SIG-M5 (cell line): ENCODE measurements at places on chromosomes 13 and 19.

DNA sequence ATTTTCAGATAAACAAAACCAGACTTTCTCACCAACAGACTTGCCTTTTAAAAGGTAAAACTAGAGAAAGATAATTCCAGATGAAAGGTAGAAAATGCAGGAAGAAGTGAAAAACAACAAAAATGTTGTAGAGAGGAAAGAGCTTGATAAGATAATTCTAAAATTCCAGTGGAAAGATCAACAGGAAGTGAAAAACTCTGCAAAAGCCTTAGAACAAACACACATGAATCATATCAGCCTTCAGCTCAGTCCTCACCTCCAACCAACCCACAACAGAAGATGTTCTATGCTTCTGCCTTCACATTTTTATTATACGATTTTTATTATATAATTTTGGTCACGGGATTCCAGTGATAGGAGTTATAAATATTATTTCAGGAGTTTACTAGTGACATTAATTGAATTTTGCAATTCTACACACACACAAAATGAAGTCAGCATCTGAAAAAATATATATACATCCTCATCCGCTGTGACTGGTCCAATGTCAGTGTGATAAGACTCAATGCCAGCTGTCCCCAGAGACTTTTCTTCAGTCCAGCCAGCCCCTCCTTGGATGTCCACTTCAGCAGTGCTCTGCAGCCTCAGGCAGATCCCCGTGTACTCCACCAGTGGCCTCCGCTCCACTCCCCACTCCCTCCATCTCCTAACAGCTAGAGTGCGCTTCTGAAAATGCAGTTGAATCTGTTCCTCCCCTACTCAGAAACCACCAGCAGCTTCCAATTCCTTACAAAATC, 57.9 kb downstream of the GADD45B start:
- no peak for DNase-seq

DNA sequence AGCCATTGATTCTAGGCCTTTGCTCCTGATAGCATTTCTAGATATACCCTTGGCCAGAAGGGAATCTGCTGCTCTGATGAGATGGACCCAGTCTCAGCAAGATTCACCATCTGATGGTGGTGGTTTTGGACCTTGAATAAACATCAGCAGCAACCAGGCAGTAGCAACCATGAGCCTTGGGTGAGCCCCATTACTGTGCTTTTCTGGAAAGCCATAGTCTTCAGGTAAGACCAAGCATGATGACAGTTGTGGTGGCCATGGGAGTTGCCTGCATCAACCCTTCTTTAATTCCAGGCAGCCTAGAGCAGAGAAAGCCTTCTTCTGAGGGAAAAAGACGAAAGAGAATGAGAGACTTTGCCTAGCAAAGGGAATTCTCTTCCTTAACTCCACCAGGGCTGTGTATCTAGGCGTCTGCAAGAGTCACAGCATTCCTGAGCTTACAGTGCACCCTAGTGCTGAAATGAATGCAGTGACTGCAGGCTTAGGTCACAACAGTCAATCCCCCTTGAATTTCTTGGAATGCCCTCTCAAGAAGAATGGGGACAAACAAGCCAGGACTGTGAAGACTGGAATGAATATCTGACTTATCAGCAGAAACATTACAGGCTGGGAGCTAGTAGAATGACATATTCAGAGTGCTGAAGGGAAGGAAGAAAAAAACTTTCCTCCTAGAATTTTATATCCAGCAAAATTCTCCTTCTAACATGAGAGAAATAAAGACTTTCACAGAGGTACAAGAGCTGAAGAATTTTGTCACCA, 942.4 kb upstream of the PCDH20 start:
- DNase-seq = no peak

- peak; percentile 28 for DNase-seq
Observed at GRCh38 chr13:41053384-41053826, 7.9 kb upstream of the WBP4 start.

GRCh38 chr13:33884531-33885220, 66.7 kb downstream of the RFC3 start:
- no peak for DNase-seq

- no peak for DNase-seq
Observed at GRCh38 chr19:2986951-2987524, 9.7 kb downstream of the TLE6 start.

- no peak for DNase-seq
Observed at GRCh38 chr19:55489711-55490477, 1.7 kb downstream of the SSC5D start.

DNA sequence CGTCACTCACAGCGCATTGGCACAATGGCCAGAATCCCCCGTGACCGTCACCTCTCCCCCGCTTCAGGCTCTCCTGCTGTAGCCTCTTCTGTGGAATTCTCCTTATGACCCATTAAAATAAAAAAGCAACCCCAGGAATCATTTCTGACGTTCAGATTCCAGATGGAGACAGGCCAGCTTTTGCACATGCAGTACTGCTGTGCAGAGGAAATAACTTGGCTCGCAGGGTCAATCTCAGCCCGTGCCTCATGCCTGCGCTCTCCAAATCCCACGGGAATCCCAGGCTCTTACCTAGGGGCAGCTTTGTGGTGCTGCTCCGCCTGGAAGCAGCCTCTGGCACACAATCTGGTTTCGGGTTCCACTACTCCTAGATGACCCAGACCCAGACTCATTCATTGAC, 32.7 kb upstream of the SOX1 start:
- no peak for DNase-seq

DNA sequence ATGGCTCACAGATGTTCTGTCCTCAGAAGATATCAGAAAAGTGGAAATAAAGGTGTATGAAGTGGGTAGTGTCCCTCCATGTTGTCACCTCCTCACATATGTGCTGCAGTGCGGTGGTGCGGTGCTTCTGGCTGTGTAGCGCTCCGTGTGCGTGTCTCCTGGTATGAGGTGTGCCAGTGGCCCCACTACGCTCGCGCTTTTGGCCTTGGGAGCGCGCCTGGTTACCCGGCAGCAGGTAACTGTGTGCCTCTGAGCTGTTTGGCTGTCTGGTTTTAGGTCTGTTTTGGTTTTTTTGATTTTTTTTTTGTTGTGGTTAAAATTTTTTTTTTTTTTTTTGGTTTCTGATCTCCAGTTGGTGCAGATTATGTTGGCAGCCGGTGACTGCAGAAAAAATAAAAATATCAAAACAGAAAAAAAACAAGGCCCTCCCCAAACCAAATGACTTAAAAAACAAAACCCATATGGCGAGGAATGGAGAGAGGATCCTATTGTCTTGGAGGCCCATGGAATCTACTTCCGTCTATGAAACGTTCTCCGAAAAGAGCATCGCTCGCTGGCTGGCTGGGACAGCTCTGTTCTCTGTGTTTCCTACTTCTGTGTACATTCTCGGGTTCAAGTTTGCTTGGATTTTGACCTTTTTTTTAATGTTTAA, 7.9 kb downstream of the HNRNPL start:
- DNase-seq = no peak

GRCh38 chr19:23800271-23800670, 41.6 kb upstream of the ZNF681 start:
- no peak for DNase-seq

DNA sequence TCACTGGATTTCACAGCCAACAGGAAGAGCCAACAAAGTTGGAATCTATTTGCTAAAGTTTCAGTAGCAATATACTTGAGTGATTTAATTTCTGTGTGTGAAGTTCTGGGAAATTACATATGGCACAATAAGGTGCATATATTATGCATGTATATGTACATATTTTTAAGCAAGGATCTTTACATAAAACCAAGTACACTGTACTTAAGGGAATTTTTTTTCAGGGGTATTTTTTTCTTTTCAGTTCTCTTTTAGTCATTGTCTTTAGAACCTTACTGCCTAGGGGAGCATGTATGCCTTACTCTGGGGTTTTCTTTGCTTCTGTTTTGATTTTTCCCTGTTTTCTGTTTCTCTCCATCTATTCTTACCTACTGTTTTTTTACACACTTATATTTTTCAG, 7.4 kb downstream of the RAP2A start:
- DNase-seq = no peak

DNA sequence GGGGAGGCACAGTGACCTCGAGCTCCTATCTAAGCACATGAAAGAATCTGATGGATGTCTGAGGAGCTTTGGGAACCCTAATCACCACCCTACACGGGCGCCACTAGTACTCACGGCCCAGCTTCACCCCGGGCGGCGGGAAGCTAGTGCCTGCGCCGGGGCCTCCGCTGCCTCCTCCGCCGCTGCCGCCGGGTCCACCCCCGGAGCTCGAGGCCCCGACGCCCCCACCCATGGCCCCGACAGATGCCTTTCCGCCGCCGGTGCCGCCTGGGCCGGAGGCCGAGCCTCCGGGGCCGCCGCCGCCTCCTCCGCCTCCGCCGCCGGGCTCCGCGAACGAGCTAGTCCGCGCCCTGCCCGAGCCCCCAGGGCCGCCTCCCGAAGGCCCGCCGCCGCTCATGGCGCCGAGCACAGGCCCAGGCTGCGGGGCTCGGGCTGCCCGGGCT, 312 bp downstream of the GSK3A start:
- no peak for DNase-seq

DNA sequence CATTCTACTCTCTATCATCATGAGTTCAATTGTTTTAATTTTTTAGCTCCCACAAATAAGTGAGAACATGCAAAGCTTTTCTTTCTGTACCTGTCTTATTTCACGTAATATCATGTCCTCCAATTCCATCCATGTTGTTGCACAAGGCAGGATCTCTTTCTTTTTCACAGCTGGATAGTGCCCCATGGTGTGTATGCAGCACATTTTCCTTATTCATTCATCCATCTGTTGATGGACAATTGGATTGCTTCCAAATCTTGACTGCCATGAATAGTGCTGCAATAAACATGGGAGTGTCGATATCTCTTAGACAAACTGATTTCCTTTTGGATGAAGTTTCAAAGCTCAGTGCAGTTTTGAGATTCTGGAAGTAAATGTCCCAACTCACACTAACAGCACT, 326.9 kb downstream of the FGF9 start:
- DNase-seq = no peak

GRCh38 chr19:35205733-35206323, 22.7 kb downstream of the FAM187B start:
- DNase-seq = no peak

DNA sequence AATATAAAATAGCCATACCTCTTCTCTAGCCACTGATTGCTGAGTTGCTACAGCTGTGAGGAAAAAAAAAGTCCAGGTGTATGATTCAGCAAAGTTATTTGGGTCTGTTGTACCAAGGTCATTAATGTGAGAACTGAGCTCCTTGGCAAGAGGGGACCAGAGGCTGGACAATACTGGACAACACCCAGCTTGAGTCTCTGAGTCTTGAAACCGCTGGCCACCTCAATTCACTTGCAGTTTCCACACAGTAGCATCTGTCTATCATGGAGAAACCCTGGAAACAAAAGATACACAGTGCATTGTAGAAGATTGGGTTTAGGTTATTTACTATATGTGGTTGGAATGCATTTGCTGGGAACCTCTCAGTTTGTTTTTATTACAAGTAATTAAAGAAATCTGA, 60.4 kb downstream of the WDFY2 start:
- DNase-seq = no peak

DNA sequence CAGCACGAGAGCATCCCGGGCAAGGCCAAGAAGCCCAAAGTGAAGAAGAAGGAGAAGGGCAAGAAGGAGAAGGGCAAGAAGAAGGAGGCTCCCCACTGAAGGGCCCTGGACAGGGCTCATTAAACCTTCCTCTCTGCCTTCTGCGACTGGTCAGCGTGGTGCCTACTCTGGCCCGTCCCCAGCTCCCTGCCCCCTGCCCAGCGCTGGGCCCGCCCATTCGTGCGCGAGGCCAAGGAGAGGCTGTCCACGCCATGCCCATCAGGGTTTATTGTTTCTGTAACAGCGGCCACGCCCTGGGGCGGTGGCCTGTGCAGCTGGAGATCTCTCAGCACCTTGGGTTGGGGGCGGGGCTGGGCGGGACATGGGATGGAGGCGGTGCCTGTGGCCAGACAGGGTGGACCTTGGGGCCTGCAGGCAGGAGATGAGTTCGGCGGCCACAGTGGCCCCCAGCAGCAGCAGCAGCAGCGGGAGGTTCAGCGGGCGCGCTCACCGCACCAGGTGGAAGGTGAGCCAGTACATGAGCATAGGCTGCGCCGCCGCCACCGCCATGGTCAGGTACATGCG, 897 bp downstream of the C19orf33 start:
- DNase-seq = no peak

DNA sequence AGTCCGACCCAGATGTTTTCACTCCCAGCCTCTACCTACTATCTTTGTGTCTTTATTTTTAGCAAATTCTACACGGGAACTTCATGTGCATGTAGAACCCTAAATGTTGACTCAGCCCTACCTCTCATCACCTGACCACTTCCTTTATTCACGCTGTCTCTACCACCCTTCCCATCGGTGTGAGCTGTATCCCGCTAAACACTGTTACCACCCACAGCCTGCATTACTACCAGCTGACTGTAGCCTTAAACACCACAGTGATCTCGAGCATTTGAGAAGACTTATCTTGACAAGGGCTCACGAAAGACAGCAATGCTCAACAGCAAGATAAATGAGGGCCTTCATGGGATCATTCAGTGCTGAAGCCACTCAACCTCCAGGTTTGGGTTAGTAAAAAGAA, 15.1 kb downstream of the NCR1 start:
- no peak for DNase-seq

DNA sequence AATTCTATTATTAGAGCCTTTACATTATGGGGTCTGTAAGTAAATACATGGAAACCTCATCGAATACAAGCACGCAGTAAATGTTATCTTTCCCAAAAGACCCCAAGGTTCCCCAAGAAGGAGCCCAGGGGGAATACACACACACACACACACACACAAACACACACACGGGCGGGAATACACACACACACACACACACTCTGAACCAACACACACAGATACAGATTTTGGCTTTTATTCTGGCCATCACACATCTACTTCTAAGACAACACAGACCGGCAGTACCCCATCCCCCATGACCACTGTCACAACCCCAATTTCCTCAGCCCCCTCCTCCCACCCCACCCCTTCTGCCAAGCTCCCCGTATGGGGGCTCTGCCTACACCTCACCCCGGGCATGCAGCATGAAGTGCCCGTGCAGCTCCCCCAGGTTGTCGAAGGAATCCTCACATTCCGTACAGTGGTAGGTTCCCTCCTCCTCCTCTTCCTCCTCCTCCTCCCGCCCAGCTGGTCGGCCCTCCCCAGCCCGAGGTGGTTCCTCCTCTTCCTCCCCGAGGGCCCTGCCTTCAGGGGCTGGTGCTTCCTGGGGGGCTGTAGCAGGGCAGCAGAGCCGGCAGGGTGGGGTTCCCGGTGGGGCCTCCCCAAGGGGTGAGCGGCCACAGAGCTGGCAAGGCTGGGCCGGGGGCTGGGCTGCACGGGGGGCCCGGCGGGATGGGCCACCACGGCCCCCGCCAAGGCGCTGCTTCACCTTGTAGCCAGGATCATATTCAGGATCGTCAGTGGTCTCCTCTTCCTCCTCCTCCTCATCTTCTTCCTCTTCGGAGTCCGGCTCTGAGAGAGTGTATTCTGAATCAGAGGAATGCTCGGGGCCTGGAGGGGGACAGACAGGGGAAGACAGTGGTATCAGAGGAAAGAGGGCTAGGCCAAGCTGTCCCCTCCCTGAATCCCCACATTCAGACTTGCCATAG, 4.4 kb upstream of the SRRM5 start:
- no peak for DNase-seq

GRCh38 chr13:71021825-71022422, 845.1 kb downstream of the DACH1 start:
- no peak for DNase-seq
